ENCODE measurements at places on chromosomes 16 and 17. TPM values are rescaled to one million over a fixed set of nuclear protein-coding genes. Genes with fewer than 3 reads are reported as not detected.

The C1QL1 gene
- 0.42 TPM for total RNA-seq

The POLR3E gene
- 33.0 TPM for total RNA-seq

The TUBB3 gene
- total RNA-seq: 16.1 TPM

The CLEC18B gene
- 0.52 TPM for total RNA-seq

The ZNF629 gene
- 11.2 TPM for total RNA-seq

The MCRIP2 gene
- total RNA-seq: 21.5 TPM

Measured in posterior vena cava (tissue), 2 donors.